Glomerular endothelial cell (primary cell): ENCODE measurements at places on chromosomes 7 and 10.

DNA sequence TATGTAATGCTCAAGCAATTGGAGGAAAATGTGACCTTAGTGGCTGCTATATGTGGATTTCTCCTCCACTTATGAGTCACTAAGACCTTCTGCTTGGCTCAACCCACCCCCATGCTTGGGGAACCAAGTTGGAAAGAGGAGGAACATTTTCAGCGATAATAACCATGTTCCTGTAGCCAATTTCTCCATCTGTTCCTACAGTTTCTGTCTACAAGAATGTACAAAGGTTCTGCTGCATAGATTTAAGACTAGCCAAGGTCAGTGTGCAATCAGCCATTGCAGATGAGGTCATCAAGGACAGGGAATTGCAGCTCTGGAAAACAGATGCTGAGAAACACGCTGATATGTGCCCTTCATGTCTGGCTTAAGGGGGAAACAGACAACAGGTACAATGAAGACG, 5.6 kb upstream of the NRCAM start:
- no peak for DNase-seq

- no peak for DNase-seq
These were observed 37.6 kb downstream of the NDUFB2 start for GRCh38 chr7:140734096-140734495.

DNA sequence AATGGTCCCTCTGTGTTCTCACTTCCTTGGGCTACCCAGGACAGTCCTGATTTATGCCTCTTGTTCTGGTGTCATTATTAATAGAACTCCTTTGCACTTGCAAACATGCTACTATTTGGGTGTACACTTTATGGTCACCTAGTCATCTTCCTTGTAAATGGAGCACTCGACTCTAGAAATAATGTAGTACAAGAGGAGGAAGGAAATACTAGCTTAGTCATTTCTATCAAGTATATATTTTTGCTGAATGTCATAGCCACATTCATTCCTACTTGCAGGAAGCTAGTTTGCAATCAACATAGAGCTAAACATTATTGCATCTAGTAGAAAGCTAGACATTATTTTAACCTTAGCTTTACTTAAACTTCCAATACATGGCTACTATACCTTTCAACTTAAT, 335.3 kb downstream of the MAGI2 start:
- no peak for DNase-seq

- DNase-seq, result no peak
These were observed 42.3 kb downstream of the ARID5B start for GRCh38 chr10:61943674-61944378.

GRCh38 chr7:126657599-126658358, 595.0 kb downstream of the GRM8 start:
- no peak for DNase-seq

- DNase-seq, result no peak
These were observed 183.9 kb upstream of the MBL2 start for GRCh38 chr10:52956461-52956860.

DNA sequence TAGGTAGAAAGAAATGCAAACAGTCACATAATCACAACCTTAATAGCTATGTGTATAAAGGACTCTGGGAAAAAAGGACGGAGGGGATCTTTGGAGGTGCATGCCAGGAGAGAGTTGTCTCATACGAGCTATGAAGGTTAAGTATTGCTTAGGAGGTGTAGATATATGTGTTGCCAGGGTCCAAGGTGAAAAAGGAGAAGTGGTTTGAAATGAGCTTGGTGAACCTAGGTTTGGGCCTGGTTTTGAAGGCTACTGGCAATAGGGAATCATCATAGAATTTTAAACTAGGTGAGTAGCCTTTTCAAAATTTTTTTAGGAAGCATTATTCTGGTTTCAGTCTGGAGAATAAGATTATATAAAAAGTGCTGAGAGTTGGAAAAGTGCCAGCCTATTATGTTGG, 336.8 kb downstream of the AUTS2 start:
- DNase-seq, result no peak

GRCh38 chr10:24556750-24557742, 166.6 kb downstream of the ARHGAP21 start:
- peak; percentile 65 for DNase-seq

DNA sequence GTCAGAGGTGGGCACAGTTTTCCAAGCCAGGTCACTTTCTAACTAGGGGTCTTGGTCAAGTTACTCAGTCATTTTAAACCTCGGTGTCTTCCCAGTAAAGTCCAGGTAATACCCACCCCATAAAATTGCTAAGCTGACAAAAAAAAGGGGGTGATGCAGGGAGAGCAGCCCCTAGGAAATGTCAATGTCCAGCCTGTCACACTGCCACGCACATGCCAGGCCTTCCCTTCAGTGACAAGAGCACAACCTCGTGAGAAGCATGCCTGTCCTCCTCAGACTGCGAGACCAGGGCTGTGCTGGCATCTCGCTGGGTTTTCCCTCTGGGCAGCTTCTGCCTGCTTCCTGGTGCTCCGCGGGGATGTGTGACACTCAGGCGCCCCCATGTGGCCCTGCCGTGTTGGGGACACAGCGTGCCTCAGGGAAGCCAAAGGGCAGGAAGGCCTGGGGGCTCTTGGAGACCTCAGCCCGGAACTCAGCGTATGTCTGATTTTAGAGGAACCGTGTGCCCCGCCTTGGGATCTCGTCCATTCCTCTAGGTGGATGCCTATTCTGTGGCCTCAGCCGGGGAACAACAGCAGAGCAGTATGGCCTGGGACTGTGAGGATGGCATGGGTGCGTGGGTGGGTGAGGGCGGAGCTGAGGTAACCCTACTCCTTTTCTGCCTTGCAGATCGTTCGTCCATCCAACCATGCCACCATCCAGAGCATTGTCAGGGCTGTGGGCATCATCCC, 10.2 kb upstream of the GDF2 start:
- peak; percentile 5 for DNase-seq

- DNase-seq, result no peak
These were observed 37.0 kb downstream of the PPP2R2D start for GRCh38 chr10:131937836-131938235.

- no peak for DNase-seq
These were observed 105.9 kb upstream of the PCDH15 start for GRCh38 chr10:54906940-54907339.

DNA sequence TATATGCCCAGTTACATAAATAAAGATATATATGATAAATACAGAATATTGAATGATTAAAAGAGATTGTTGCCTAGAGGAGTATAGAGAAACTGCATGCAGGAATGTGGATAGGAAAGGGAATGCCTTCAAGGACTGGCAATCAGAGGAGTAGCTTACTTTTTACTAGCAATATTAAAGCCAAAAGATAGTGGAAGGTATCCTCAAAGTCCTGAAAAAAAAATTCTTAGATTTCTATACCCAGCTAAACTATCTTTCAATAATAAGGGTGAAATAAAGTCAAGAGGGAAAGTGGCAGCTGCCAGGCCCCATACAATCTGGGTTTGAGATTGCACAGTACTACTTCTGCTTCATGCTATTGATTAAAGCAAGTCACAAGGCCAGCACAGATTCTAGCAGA, 733.2 kb downstream of the GATA3 start:
- no peak for DNase-seq

DNA sequence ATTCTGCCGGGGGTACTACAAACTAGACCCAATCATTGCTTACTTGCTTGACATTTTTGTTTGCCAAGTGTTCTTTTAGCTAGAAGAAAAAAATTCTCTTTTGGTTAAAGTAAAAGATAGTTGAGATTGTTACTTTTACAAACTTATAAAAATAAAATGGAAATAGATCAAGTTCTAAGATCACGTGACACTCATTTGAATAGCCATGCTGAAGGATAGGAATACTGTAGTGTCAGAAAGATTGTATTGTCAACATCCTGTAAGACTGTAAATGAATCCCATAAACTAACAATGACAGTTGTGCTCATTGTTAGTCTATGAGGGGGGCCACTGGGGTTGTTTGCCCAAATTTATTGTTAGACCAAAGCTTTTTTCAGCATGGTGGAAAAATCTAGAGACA, 10.5 kb downstream of the NRG3 start:
- DNase-seq, result no peak

GRCh38 chr7:99278180-99278579, 5.5 kb downstream of the MYH16 start:
- no peak for DNase-seq

DNA sequence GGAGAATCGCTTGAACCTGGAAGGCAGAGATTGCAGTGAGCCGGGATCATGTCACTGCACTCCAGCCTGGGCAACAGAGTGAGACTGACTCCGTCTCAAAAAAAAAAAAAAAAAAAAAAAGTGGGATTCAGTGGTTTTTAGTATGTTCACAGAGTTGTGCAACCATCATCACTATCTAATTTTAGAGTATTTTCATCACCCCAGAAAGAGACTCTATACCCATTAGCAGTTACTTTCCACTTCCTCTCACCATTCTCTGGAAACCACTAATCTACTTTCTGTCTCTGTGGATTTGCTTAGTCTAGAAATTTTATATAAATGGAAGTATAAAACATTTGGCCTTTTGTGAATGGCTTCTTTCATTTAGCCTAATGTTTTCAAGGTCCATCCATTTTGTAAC, 113.4 kb downstream of the ST7 start:
- DNase-seq, result no peak

GRCh38 chr10:1507436-1507835, 229.9 kb downstream of the ADARB2 start:
- no peak for DNase-seq

DNA sequence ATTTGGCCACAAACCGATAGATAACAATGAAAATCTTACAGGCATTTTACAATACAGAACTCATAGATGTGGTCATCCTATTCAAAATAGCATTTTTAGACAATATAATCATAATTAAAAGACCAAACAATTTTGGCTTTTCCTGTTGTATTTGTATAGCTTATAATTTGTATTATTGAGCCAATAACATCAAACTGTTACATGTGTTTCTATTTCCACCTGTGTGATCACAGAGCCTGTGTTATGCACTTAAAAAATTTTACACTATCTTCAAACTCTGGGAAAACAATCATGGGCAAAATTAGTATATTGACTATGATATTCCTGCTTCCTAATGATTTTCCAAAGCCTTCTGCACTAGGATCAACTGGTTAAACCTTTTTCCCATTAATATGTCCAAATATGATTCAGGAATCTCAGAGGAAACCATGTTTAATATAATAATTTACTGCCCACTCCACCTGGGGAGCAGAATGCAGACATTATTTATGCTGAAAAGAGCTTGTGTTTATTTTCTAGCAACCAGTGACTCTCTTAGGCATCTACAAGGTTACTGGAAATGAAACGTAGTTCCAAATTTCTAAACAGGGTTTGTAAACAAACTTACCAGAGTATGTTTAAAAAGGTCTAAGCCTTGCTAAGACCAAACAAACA, 1.7 kb downstream of the RHOBTB1 start:
- no peak for DNase-seq

GRCh38 chr10:56466005-56466404, 104.9 kb upstream of the ZWINT start:
- no peak for DNase-seq

DNA sequence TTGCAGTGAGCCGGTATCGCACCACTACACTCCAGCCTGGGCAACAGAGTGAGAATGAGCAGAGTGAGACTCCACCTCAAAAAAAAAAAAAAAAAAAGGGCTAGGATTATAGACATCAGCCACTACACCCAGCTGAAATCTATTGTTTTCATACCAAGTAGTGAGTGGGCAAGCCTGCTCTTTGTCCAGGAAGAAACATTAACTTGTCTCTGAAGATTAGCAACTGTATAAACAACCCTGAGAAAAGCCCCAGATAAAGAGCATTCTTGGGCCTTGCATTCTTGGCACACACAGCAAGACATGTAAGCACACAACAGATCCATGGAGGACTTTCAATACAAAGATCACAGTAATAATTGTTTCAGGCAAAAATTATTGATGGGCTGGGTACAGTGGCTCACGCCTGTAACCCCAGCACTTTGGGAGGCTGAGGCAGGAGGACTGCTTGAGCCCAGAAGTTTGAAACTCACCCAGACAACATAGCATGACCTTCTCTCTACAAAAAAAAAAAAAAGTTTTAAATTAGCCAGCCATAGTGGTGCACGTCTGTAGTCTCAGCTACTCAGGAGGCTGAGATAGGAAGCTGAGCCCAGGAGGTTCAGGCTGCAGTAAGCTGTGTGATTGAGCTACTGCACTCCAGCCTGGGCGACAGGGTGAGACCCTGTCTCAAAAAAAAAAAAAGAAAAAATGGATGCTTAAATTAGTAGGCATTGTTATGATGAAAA, 4.4 kb downstream of the PSPH start:
- peak; percentile 89 for DNase-seq

DNA sequence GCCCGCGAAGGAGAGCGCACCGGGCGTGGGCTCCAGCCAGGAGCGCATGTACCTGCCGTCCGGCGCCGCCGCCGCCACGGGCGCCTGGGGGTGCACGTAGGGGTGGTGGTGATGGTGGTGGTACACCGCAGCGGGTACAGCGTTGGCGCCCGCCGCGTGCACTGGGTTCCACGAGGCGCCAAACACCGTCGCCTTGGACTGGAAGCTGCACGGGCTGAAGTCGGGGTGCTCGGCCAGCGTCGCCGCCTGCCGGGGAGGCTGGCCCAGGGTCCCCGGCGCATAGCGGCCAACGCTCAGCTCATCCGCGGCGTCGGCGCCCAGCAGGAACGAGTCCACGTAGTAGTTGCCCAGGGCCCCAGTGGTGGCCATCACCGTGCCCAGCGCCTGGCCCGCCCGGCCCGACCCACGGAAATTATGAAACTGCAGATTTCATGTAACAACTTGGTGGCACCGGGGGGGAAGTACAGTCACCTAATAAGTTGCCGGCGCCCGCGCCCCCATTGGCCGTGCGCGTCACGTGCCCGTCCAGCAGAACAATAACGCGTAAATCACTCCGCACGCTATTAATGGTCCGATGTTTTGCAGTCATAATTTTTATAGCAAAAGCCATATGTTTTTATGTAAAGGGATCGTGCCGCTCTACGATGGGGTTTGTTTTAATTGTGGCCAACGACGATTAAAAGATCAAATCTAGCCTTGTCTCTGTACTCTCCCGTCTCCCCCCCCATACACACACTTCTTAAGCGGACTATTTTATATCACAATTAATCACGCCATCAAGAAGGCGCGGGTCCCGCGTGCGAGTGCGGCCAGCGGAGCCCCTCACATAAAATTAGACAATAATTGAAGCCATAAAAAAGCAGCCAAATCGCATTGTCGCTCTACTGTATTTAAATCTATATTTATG, at the start of gene HOXA9:
Gene HOXA9 (minus strand): TSS at position 449 of the 907 bp plus-strand sequence. CDS start 80 bp downstream, at position 369.
- peak; percentile 75 for DNase-seq

DNA sequence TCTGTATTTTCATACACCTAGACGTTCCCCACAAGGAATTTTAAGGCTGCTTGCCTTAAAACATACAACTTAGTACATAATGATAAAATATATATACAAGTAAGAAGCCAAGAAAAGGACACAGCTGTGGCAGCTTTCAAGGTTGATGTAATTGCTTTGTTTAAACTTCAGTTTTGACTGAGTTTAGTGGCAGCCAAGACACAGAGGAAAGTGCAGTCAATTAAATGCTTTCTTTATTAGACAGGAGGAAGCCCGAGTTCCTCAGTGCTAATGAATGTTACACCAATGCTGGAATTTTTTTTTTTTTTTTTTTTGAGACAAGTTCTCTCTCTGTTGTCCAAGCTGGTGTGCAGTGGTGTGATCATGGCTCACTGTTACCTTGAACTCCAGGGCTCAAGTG, 11.2 kb upstream of the STK31 start:
- DNase-seq, result no peak
